Stimulated activated effector memory CD8-positive, alpha-beta T cell treated with anti-CD3 and anti-CD28 coated beads, Interleukin-12 subunit alpha, Interleukin-12 subunit beta, amount 100 ng/mL, for 72 hours (primary cell): ENCODE measurements at places on chromosomes 3 and 15.
A peak's percentile ranks its signal among the peaks of the same experiment; 100 is the strongest.

DNA sequence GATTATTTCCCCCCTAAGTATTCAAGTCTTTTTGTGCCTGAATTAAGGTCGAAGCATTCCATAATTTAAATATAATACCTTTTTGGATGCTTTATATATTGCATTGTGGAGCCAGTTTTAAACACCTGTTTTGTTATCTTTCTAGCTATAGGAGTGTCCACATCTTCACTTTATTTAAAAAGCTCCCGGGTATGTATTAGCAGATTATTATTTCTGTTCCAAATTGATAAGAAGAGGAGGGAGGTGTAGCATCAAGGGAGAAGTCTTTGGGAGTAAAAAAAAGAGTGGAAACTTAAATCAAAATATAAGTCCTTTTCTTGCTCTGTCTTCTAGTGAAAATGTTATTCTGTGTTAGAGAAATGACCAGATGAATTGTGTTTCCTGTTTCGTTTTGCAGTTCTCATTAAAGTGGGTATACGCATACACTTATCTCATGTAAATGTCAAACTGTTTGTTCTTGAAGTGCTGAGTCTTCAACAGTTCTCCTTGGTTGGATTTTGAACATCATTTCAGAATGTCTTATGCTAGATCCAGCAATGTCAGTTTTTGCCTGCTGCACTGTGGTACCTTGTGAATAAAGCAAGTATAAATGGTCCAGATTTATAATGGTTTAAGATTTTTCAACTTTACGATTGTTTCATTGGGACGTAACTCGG is 105.8 kb downstream of the FNDC3B start:
- no peak for DNase-seq

GRCh38 chr15:72168808-72169190 is 28.8 kb downstream of the GRAMD2A start:
- no peak for DNase-seq

DNA sequence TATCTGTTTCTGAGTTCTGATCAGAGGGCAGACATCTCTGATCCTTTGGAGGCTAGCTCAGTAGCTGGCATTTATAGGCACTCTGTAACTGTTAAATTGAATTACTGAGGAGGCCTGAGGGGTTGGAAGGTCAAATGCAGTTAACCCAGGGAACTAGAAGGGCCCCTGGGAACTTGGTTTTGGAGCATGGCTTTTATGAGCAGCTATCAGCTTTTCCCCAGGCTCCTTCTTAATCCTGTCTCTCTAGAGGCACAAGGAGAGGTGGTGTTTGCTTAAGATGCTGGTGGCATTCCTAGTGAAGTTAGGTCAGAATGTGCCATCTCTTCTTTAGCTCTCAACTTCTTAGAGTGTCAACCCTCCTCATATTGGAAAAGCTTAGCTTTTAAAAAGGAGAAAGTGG is 128.9 kb downstream of the LPP start:
- no peak for DNase-seq

DNA sequence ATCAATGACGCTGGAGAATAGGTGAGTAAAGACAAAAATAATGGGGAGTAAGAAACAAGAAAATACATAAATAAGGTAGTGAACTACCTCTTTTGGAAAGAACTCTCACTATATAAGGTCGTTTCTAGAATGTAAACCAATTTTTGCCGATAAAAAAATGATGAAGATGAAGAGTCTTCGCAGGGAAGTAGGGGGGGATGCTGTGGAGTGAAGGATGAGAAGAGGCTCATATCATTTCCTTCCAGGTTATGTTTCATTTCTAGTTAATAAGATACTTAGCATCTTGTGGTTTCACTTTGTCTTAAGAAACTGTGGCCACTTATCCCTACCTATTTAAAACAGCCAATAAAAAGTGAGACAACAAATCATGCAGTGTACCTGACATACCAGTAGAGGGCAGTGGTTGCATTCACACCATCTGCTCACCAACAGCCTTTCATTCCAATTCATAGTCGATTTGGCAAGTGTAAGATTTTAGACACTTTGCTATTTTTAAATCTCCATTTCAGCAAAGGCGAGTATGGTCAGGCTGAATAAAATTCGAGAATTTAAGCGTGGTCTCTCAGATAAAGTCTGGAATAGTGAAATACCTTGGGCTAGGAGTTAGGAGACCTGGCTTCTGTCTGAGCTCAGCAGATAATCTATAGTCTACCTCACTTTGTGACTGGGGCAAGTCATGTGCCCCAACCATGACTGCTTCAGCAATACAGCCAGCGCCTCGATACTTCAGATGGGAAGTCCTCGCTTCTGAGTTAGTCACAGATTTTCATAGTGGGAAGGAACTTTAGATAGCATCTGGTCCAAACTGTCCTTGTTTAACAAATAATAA is 28.9 kb upstream of the ICE2 start:
- DNase-seq = no peak

- no peak for DNase-seq
These were observed 259.9 kb upstream of the ZPLD1 start for GRCh38 chr3:102174832-102175374.

GRCh38 chr3:120487191-120487650 is 36.4 kb upstream of the FSTL1 start:
- no peak for DNase-seq

DNA sequence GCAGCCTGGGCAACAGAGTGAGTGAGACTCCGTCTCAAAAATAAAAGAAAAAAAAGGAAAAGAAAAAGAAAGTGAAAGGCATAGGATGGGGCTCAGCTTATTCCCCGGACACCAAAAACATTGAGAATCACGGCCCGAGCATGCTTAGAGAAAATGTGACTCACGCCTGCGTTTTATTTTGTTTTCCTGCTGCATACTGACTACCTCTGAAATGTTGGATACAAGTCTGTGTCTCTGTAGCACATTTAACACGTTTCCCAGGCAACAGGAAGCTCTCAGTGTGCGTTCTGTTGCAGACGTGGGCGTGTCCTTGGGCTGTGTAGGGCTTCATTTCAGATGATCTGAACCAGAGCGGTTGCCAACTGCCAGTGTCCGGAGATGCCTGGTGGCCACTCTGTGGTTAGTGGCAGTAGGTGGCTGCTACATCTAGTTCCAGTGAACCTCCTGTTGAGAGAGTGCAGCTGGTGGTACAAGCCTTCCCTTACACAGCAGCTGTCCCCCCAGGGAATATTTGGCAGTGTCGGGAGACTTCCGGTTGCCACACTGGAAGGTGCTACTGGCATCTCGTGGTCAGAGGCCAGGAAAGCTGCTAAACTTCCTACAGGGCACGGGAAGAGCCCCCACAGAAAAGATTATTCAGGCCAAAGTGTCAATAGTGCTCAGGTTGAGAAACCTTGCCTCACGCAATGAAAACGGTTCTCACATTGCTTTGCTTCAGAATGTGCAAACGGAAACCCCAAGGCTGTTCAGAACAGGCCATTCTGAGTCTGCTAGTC is 3.0 kb downstream of the SLC51A start:
- DNase-seq = peak; percentile 68

DNA sequence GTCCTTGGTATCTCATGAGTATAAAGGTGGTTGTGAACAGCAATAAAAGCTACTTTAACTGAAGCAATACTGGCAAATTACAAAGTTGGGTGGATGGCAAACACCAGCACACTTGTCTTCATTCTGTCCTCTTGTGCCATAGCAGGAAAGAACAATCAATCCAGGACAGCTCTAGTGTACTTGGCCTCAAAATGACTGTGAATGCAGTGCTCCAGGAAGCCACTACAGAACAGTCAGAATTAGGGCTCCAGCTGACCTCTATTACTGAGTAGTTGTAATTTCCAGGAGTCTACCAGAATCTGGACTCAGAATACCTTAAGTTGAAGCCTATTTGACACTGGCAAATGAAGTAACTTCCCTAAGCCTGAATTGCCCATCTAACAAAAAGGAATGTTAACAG is 339.0 kb upstream of the WNT5A start:
- no peak for DNase-seq

DNA sequence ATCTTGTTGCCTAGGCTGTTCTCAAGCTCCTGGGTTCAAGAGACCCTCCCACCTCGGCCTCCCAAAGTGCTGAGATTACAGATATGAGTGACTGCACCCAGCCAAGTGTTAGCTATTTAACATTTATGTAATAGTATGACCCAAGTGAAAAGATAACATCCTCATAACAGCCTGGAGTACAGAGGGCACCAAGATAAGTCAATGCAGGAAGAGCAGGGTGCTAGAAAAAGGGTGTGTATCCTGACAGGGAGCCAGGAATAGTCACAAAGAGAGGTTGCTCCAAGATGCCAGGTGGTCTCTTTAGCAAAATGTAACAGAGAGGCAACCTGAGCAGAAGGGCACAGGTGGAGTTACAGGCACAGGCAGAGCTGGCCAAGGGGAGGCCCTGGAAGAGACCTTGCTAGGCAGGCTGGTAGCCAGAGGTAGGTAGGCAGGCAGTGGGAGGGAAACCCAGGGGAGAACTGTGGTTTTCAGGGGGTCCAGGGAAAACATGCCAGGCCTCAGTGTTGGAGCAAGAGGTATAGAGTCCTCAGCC is 277.4 kb downstream of the ERC2 start:
- DNase-seq = no peak

GRCh38 chr3:13474776-13475303 is 5.3 kb upstream of the HDAC11 start:
- no peak for DNase-seq

GRCh38 chr3:13671482-13672233 is 122.7 kb downstream of the FBLN2 start:
- no peak for DNase-seq
